ENCODE measurements at places on chromosomes 7 and 10. TPM values are rescaled to one million over a fixed set of nuclear protein-coding genes. Genes with fewer than 3 reads are reported as not detected.
A peak's percentile ranks its signal among the peaks of the same experiment; 100 is the strongest.

NEBL gene
- total RNA-seq: 0.05 TPM

ABCC2 gene
- 6.1 TPM for total RNA-seq

TMEM270 gene
- total RNA-seq: 0.32 TPM

FANK1 gene
- 4.5 TPM for total RNA-seq

SPDYE9 gene
- not detected for total RNA-seq

FEZF1 gene
- not detected for total RNA-seq

GRCh38 chr10:5854131-5854475, 35.6 kb downstream of the ANKRD16 start:
- no peak for DNase-seq

- no peak for DNase-seq
These were observed 98.1 kb upstream of the STK17A start for GRCh38 chr7:43484678-43485395.

- no peak for DNase-seq
These were observed 5.4 kb downstream of the SAP25 start for GRCh38 chr7:100568176-100568895.

GRCh38 chr10:84837041-84837812, 508.8 kb downstream of the CCSER2 start:
- DNase-seq: no peak

DNA sequence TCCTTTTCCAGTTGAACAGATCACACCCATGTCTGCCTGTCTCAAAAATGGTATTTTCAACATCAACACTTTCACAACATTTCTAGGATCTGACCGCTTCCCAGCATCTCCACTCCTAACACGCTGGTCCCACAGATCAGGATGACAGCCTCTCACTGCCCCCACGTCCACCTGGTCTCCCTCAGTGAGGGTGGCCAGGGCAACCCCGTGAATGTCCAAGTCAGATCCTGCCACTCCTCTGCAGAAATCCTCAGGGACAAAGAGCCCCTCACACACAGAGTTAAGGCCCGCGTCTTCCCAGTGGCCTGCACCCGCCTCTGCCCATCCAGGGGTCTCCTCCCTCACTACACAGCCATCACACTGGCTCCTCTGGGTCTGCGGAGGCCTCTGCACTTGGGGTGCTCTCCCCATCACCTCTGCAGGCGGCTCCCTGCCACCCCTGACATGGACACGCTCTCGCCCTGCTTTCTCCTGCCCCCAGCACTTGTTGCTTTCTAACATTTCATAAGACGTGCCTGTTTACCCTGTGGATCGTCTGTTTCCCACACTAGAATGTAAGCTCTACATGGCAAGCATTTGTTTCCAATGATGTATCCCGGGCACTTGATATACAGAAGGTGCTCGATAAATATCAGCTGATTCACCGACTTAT, 20.0 kb downstream of the GNA12 start:
- no peak for DNase-seq

DNA sequence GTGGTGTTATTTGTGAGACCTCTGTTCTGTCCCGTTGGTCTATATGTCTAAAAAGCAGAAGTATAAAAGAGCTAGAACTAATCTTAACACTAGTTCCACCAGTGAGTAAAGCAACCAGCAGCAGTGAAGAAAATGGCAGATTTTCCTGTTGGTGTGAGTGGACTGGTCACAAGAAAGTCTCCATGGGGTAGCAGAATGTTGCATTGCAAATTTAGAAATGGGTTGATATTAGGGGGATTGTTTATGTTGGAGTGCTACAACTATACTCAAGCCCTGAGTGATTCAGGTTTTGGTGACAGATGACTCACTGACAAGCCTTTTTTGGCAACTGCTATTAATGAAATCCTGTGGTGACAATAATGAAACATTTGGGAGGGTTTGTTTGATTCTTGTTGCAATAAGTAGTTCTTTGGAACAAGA, 5.6 kb downstream of the AVL9 start:
- peak; percentile 89 for DNase-seq

DNA sequence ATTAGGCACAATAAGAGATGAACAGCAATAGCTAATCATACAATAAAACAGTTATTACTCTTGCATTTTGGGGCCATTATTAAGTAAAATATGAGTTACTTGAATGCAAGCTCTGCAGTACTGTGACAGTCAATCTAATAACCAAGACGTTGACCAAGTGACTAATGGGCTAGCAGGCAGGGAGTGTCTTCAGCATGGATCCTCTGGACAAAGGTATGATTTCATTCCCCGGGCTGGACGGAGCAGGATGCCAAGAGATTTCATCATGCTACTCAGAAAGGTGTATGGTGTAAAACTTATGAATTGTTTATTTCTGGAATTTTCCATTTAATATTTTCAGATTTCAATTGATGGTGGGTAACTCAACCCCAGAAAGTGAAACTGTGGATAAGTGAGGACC, 80.9 kb downstream of the SHH start:
- DNase-seq: no peak

GRCh38 chr7:151058781-151059366, 515 bp upstream of the SLC4A2 start:
- peak; percentile 47 for DNase-seq

- peak; percentile 27 for DNase-seq
These were observed 422 bp downstream of the AP1S1 start for GRCh38 chr7:101154693-101155102.

GRCh38 chr7:137961200-137962177, 40.4 kb downstream of the CREB3L2 start:
- DNase-seq: peak; percentile 62

DNA sequence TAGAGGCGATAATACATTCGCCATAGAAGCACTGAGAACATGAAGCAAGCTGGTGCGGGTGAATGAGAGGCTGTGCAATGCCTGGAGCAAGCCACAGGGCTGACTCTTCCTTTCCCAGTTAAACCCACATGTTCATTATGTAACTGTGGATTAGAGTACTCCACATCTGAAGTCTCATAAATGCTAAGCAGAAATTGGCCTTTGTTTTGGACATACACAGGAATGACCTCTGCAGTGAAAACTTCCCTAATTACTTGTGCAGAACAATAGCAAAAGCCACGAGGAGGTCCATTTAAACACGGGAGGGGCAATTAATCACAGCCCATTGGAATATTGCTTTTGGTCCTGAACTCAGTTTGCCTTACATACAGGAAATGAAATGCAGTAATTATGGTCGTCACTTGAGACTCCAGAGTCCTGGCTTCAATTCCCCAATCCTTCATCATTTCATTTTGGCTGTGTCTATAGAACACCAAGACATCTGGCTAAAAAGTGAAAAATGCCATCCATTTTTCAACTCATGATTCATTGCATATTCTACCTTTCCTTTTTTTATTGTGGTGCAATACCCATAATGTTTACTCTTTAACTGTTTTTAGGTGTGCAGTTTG, 78.7 kb upstream of the CXCL12 start:
- DNase-seq: peak; percentile 83

GRCh38 chr7:49150486-49150885, 226.1 kb downstream of the CDC14C start:
- no peak for DNase-seq

GRCh38 chr10:43944381-43945093, 295.9 kb upstream of the ZNF32 start:
- no peak for DNase-seq

GRCh38 chr10:124498056-124498455, 36.4 kb downstream of the LHPP start:
- no peak for DNase-seq

DNA sequence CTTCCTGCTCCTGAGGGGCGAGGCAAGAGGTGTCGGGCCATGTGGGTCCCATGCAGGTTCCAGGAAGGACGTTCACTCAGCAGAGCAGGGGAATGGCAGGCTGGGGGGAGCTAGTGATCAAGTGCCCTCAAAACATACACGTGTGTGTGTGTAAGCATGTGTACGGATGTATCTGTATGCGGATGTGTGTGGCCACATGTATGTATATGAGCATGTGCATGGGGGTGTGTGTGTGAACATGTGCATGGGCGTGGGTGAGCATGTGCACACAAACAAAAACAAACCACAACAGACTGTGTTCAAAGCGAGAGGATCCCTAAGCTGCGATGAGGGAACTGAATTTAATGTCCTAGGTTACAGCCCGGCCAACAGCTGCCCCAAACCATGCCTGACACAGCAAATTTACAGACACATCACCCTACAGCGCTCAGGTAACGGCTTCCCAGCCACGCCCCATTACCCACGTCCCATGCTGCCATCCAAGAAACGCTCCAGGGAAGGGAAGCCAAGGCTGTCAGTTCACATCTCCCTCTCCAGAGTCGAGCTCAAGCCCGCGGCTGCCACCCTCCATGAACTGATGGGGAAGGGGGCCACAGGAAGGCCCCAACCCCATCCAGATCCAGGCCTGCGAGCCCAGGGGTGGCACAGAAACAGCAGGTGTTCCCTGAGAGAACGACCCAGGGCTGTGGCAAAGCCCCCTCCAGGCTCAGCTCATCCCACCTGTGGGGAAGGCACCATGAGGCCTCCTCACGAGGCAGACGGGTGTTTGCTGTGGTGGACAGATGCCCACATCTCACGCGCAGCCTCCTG, 56.6 kb downstream of the PTPRN2 start:
- DNase-seq: no peak

DNA sequence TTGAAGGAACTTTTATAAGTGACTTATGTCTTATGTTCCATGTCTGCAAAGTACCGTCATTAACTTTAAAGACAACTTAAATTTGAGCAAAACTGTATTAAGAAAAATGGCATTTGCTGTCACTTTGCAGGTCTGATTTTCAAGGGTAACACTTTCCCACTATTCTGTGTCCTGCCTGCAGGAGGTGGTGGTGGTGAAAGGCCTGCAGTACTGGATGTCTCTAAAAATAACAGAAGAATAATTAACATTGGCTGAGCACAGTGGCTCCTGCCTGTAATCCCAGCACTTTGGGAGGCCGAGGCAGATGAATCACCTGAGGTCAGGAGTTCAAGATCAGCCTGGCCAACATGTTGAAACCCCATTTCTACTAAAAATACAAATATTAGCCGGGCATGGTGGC, 13.2 kb upstream of the PTER start:
- DNase-seq: no peak

DNA sequence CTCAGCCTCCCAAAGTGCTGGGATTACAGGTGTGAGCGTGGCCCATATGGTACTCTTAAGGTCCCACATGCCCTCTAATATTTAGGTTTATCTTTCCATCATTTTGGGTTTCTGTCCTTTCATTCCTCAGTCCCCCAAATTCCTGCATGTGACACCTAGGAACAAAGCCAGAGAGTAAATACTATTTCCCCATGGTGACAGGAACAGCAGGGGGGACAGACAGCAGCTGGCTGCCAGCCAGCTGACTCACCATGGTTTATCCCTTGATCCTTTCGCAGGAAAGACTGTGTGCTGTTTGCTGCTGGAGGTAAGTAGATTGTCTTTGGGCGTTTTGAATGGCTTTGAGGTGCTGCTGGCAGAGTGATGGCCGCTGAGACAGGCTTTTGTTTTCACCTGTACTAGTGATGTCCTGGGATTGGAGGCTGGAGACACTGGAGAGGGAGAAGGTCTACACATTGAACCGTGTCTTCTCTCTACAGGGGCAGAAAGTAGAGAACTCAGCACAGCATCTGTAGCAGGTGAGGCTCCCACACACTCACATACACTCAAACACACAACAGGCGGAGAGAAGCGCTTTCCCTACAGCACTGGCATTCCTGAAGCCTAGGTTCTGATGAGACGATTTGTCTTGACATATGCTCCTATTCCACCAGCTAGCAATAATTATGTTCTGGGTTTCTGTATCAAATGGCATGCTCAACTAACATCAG, 83.7 kb upstream of the EFCAB10 start:
- DNase-seq: peak; percentile 87

GRCh38 chr7:47982610-47983009, 3.2 kb upstream of the HUS1 start:
- peak; percentile 8 for DNase-seq

GRCh38 chr7:87038993-87039690, 20.3 kb downstream of the ELAPOR2 start:
- no peak for DNase-seq

All from M059J (cell line).